ENCODE measurements at places on chromosomes 3 and 15. TPM values are rescaled to one million over a fixed set of nuclear protein-coding genes. Genes with fewer than 3 reads are reported as not detected.

Gene CPNE9
- 0.59 TPM for total RNA-seq

Gene COPG1
- total RNA-seq = 262 TPM

DNA sequence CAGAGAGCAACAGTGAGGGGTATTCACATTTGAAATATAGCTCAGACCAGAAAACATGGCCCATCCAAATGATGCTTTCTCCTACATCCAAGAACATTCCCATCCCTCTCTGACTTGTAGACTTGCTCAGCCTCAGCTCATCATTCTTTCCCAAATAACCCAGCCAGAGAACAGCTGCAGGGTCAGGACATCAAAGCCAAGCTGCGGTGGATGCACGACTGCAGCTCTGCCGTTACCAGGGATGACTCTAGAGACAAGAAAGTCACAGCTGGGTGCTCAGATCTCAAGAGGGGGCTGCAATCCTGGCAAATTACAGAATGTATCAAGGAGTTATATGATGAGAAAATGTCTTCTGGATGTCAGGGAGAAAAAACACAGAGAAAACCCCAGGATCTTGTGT, 944.3 kb downstream of the NTRK3 start:
- DNase-seq = no peak

DNA sequence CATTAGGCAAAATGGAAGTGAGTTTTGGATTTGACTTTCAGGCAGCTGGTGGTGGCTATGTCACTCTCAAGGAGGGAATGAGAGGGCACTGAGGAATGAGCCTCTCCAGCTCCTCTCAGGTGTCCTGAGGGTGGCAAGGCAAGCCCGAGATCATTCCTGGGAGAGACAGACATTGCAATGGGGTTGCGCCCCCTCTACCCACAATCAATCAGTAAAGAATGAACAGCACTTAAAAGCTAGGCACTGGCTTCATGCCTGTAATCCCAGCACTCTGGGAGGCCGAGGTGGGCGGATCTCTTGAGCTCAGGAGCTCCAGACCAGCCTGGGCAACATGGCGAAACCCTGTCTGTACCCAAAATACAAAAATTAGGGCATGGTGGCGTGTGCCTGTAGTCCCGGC, 14.1 kb upstream of the SHF start:
- DNase-seq = no peak

Gene CD86
- total RNA-seq = not detected

DNA sequence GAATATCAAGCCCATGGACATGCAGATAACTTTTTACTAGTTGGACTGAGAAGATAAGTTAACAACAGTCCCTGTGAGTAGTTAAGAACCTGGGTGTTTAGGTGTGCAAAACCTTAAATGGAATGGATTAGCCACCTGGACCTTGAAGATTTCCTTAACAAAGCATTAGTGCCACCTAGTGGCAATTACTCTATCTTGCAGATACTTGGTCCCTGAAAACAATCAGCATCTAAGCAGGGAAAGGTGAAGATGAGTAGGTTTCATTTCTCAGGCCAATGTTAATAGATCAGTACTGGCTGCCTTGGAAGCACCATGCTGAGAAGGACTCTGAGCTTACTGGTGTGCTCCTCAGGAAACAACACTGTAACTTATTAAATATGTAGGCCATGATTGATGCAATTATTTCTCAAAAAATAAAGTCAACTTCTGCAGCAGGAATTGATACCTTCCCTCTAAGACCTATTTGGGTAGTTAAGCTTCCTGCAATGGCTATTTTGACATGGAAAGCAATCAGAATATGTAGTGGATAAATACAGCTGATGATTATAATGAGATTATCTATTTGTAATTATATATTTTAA, 329.4 kb downstream of the TBC1D5 start:
- no peak for DNase-seq

Gene MME
- total RNA-seq = 50.3 TPM

Gene PRTG
- total RNA-seq = 14.3 TPM

DNA sequence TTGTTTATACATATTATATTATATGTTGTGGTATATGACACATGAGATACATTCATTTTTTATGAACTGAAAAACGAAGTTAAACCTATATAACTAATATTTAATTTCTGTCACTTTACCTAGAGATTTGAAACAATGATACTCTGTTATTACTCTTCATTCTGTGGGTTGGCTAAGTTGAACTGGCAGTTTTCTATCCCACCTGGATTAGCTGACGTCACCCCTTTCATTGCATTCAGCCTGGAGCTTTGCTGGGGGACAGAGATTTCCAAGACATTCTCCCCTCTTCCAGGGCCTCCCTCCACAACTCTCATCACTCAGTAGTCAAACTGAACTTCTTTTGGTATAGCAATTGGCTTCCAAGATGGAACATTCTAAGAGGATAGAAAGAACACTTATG, 309.2 kb upstream of the SATB1 start:
- no peak for DNase-seq

DNA sequence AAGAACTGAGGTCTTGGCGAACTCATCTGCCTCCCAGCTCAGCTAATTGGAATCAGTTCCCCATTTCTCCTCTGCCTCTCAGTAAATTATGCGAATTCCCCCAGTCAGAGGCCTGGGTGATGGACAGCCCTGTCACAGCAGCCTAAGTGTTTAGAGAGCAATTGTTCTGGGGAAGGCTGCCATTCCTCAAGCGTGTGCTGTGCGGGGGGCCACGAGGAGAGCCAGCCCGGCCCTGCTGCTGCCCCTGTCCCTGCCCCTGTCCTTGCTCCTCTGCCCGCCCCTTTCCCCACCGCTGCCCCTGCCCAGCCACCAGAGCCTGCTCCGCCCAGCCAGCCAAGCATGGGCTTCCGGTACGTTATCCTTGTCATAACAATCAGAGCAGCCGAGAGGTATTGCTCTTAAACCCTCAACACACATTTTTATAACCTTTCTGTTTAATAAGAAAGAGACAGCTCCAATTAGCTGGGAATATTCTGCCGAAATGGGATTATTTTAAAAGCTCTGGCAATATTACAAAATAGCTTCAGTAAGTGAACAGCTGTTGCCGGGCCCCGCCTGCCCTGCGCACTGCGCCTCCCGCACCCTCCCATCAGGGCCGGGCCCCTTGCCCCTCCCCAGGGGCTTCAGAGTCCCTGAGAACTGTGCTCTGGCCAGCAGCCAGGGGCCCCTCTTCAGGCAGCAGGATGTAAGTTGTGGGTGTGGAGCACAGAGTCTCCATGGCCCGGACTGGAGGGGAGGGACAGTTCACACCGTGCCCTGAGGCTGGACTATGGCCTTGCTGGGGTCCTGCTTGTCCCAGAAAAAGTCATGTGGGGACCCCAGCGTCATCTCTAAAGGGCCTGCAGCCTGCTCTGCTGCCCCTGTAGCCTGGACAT, 12.4 kb upstream of the CACNA2D2 start:
- peak; percentile 78 for DNase-seq

Measured in type B pancreatic cell (in vitro differentiated cells).